Central memory CD4-positive, alpha-beta T cell (primary cell): ENCODE measurements at places on chromosomes 16 and 17.

DNA sequence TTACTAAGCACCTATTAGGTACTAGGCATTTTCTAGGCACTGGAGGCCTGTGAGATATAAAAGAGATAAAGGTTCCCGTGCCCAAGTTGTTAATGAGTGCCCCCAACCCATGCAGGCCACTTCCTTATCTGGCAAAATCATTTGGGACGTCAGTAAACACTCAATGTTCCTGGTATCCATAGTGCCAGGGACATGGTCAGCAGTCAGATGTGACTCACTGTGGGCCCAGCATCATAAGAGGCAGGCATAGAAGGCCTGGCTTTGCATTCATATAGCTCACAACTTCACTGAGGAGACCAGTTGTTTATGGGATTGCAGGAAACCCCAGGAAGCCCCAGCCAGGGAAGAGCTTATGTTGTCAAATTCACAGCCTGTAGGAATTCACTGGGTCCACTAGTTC lies 81.1 kb downstream of the MRC2 start:
- DNase-seq = no peak

DNA sequence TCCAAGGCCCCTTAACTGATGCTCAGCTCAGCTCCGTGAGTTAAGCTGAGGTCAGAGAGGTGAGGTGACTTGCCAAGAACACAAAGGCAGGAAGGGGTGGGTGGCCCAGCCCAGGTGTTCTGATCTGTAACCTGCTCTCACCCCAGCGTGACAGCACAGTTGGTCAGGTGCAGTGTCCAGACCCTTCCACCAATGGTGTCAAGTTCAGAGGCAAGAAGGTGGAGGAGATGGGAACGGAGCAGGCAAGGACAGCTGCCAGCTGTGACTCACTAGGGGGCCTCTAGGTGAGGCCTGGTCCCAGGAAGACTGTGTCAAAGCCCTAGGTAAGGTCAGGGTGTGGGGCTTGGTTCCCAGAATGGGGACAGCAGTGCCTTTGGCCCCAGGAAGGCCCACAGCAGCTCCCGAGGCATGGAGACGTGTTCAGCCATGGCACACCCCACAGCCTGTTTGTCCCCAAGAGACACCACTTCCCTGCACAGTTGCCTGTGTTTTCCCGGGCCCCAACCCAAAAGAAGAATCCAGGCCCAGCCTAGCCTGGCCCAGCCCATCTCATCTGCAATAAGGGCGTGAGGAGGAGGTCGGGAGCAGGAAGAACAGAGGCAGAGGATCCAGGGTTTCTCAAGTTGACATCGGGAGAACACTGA lies 7.2 kb downstream of the WFIKKN2 start:
- no peak for DNase-seq

- DNase-seq = no peak
Observed at GRCh38 chr17:69358688-69359596, 32.0 kb upstream of the ABCA5 start.

GRCh38 chr16:85650844-85651628 lies 37.7 kb downstream of the GINS2 start:
- no peak for DNase-seq

DNA sequence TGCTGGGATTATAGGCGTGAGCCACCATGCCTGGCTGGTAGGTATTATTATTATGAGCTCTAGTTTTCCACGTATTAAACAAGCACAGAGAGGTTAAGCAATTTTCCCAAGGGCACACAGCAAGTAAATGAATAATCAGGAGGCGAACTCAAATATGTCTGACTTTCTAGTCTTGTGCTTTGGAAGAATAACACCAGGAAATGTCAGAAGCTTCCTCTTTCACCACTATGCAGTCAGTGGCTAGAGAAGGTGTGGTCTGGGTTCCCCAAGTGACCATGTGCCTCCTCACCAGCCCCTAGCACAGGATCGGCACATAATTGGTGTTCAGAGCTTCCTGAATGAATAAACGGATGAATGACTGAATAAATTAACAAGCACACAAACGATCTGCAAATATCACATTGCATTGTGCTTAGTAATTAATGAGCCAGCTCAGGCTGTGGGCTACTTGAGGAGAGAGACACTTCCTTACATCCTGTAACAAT lies 21.6 kb upstream of the SCNN1B start:
- DNase-seq = no peak

DNA sequence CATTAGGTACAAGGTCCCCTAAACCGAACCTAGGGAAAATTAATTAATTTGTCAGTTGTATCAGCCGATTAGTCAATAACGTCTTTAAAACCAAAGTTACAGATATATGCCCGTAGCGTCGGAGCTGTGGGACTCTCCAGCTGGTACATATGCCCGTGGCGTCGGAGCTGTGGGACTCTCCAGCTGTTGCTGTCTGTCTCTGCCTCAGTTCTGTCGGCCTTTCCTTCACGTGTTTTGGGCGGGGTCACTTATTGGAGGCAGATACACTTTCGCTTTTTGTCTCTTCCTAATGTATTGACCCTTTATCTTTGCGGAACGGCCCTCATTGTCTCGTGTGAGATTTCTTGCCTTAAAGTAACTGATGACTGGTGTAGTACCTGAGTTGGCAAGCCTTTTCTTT lies 62.0 kb upstream of the ZNF750 start:
- DNase-seq = no peak

DNA sequence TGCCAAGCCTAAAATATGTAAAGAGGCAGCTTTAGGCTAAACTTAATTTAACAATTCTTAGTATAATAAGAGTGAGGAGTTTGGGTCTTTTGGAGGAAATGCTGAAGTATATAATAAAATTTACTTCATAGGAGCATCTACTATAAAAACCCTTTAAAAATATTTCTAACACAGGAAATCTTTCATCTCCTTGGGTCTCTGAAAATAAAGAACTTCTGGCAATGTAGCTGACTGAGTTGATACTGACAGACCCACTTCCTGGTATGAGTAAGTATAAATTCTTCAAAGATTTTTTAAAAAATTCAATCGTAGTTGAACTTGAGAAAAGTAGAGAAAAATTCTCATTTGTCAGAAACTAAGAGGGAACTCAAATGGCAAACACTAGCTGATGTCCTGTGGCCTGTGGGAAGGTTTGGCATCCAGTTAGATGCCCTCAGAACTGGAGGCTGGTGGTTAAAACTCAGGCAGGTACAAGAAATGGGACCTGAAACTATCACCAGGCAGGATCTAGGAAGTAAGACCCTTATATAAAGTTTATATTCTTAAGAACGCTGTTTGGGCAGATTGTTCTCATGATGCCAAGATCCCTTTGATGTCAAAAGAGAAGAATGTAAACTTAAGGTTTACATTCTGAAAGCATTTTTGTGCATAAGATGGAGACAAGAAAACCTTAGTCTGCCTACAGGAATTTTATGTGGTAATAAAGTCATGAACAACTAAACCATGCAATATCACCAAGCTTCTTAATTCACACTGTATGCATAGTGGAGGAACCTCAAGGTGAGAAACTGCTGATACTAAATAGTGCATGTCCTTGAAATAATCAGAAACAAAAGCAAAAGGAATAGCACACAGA lies 6.2 kb downstream of the KRTAP4-6 start:
- no peak for DNase-seq
